CD4-positive, alpha-beta memory T cell (primary cell): ENCODE measurements at places on chromosomes 5 and 9. TPM values are rescaled to one million over a fixed set of nuclear protein-coding genes. Genes with fewer than 3 reads are reported as not detected.

GRCh38 chr5:107634981-107635848 is 35.5 kb downstream of the EFNA5 start:
- DNase-seq, result no peak

The DYNC2I2 gene
- 1.7 TPM for polyA plus RNA-seq

The TLX3 gene
- not detected for polyA plus RNA-seq

DNA sequence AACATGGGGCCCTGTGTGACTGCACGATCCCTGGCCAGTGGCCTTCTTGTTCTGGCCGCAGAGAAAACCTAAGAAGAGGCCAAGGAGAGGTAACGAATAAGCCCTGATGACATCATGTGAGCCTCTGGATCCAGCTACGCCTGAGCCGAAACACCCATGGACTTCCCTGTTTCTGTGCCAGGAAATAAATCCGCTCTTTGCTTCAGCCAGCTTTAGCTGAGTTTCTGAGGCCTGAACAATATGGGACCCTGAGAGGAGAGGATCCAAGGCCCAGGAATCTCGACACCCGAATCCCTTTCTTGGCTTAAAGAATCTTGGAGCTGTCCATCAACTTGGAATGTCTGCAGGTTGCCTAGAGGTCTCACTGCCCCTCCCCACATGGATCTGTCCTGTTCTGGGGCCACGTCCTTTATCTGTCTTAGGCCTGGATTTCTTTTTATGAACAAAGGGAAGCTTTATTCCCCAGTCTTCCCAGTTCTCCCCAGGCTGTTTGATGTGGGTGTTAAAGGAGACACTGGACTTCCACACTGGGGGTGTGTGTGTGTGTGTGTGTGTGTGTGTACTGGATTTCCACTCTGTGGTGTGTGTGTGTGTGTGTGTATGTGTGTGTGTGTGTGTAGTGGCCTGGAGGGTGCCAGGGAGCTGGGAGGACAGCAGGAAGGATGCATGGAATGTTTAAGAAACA is 13.7 kb downstream of the IER5L start:
- no peak for DNase-seq

GRCh38 chr5:77250021-77250420 is 39.5 kb downstream of the PDE8B start:
- no peak for DNase-seq

GRCh38 chr9:111843971-111844370 is 49.2 kb upstream of the SHOC1 start:
- no peak for DNase-seq
